ENCODE measurements at places on chromosomes 7 and 10. TPM values are rescaled to one million over a fixed set of nuclear protein-coding genes. Genes with fewer than 3 reads are reported as not detected.
A peak's percentile ranks its signal among the peaks of the same experiment; 100 is the strongest.

GRCh38 chr7:12229046-12229445, 18.0 kb downstream of the TMEM106B start:
- DNase-seq, result peak; percentile 42

DNA sequence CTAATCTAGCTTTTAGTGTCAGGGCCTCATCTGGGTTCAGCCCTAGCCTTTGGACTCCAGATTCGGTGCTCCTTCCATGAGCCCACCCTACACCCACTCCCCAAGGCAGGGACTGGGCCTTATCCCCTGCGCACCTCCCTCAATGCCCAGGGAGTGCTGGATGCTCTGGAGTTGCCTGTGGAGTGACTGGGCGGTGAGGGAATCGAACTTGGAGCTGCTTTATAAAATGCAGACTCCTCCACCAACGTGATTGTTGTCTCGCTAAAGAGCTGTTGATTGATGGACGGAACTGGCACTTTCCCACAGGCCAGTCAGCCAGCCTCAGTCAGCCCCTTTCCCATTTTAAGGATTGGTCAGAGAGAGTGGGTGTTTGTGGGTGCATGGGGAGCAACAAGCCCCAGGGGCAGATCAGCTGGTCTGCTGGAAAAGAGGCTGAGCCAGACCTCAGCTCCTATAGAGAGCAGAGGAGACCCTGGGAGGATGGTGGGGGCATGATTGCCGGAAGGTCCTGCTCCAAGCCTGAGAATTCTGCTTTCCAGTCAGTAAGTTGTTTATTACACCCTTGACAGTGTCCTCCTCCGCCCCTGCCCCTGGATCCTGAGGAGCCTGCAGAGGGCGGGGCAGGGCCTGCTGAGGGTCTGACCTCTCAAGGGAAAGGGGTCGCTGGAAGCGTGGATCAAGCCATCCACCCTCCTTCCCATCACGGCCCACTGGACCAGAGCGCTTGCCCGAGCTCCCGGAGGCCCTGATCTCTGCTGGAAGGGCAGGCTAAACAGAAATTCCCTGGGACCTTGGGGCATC, 16.7 kb downstream of the UNC5B start:
- DNase-seq, result no peak

OR2A1 gene
- 0.27 TPM for total RNA-seq

GIMAP1 gene
- total RNA-seq, result not detected

WNT8B gene
- total RNA-seq, result not detected
